ENCODE measurements at places on chromosomes 5 and 9.

DNA sequence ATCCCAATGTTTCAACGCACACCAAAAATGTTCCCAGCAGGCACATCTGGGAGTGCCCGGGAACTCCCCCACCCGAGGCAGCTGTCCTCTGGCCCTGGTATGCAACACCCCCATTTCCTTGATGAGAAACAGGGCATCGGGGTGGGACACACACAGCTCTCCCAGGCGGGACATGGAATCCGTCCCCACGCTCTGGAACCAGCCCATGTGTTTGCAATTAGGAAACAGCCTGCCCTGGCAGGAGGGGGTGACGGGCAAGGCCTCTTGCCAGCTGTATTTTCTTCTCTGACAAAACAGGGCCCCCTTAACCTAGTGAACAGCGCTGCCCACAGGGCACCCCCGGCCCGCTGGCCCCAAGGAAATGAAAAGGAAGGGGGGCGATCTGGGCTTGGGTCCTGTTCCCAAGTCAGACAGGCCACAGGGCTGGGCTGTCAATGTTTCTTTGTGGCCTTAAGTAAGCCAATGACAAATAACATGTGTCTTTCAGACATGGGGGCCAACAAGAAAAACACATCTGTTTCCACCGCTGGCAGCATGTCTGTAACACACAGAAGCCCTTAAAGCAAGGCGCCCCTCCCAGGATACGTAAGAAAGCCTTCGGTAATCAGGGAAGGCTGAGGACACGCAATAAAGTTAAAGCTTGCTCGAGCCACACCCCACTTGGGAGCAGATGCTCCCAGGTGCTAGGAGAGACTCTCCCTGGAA, 125.3 kb downstream of the ROR2 start:
- no peak for DNase-seq

GRCh38 chr9:124757616-124758015, 13.5 kb downstream of the NR6A1 start:
- no peak for DNase-seq

GRCh38 chr5:4911646-4912403, 228.3 kb upstream of the ADAMTS16 start:
- DNase-seq = no peak

- no peak for DNase-seq
These were observed 382 bp upstream of the CDKN2B start for GRCh38 chr9:22009506-22009867.

GRCh38 chr5:19795218-19795617, 192.8 kb downstream of the CDH18 start:
- DNase-seq = peak; percentile 23

GRCh38 chr9:19583890-19584289, 175.1 kb downstream of the ACER2 start:
- DNase-seq = no peak

All from testis (tissue), 5 donors.